ENCODE measurements at places on chromosomes 3 and 15. TPM values are rescaled to one million over a fixed set of nuclear protein-coding genes. Genes with fewer than 3 reads are reported as not detected.

DNA sequence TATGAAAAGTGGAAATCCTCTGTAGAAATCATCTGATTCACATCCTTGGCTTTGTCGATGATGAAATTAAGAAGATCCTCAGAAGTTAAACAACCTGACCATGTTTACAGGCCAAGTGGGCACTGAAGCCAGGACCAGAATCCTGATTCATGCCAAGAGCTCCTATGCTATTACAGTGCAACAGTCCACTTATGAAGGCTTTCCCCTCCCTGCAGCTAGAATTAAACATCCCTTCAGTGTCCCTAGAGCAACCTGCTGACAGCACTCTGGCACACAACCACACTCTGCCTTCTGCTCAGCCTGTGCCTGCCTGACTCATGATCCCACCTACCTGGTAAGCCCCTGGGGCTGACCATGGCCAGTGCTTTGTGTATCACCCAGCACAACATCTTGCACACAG lies 33.8 kb downstream of the TXNRD3 start:
- peak; percentile 77 for DNase-seq

DNA sequence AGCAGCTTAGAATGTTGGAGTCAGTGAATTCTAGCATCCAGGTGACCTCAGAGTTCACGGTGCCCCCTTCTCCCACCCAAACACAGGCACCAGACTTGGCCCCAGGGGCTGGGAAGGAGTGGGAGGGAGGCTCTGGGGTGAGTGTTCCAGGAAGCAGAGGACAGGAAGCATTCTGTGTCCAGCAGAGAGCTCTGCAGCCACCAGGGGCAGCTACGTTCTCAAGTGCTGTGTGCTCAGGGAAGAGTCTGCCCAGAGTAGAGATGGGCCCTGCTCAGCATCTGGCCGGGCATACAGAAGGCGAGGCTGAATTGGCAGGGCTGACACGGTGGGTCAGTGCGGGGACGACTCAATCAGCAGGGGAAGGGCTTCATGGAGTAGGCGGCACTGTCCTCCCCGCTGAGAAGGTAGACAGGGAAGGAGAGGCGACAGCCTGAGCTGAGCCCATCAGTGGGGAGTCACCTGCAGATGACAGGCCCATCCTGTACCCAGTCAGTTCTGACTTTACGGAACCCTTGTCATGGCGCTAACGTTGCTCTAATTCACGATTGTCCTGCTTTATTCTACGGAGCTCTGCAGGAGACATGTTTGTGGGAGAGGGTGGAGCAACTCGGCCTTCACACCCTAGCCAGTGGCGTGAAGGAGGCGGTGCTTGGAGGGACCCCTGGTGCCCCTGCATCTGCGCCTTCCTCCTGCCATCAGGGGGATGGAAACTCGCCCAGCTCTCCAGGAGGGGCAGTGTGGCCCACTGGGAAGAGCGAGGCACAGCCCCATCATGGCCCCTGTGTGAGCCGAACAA lies 82.2 kb downstream of the C3orf70 start:
- DNase-seq, result peak; percentile 58

The ATP13A4 gene
- not detected for total RNA-seq

GRCh38 chr3:72696815-72697214 lies 151.4 kb downstream of the SHQ1 start:
- DNase-seq, result no peak

DNA sequence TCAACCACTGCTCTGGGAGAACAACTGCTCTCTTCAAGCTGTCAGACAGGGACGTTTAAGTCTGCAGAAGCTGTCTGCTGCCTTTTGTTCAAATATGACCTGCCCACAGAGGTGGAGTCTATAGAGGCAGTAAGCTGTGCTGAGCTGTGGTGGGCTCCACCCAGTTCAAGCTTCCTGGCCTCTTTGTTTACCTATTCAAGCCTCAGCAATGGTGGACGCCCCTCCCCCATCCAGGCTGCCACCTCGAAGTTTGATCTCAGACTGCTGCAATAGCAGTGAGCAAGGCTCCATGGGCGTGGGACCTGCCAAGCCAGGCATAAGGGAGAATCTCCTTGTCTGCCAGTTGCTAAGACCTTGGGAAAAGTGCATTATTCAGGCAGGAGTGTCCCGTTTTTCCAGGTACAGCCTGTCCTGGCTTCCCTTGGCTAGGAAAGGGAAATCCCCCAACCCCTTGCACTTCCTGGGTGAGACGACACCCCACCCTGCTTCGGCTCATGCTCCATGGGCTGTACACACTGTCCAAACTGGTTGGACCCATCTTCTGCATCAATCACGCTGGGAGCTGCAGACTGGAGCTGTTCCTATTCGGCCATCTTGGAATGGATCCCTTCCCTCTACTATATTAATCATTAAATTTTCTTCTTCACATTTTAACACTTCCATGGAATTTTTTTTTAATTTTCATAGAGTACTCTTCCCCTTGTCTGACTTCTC lies 167.0 kb upstream of the UBE2E2 start:
- no peak for DNase-seq

- peak; percentile 18 for DNase-seq
These were observed 53.6 kb upstream of the MINAR1 start for GRCh38 chr15:79378394-79379109.

- no peak for DNase-seq
These were observed 57.2 kb upstream of the UBE2E1 start for GRCh38 chr3:23748398-23749110.

DNA sequence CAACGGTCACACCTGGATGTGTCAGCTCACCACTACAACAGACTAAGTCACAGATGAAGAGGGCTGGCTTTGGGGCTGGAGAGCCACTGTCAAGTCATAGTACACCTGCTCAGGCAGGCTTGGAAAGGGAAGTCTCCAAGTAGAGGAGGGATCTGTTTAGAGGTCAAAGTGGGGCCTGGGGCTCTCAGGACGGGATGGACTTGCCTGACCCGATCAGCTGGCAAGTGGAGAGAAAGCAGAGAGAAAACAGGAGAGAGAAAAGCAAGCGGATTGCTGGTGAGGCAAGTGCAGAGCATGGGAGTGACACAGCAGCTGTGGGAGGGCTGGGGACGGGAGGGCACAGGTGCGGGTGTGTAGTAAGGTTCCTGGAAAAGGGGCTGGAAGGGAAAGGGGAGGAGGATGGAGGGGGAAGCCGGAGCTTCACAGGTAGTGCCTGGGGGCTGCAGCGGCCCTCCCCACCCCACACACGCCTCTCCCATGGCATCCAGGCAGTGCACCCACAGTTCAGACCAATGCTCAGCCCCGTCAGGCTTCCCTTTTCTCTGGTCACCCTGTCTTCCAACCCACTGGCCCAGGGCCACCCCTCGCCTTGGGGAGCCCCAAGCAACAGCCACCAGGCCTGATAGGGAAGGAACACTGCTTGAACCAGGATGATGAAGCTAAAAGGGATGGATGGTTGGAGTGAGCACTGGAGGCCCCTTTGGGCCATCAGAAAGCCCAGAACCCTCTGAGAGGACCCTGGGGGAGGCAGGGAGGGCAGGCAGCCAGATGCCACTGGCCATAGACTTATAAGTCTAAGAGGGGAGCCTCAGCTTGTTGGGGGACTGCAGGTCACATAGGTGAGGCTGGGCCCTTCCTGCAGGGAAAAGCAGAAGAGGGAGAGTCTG lies 8.5 kb downstream of the RPS17 start:
- DNase-seq, result no peak

The GOLGA8S gene
- total RNA-seq, result not detected

- no peak for DNase-seq
These were observed 12.0 kb downstream of the CD86 start for GRCh38 chr3:122067214-122067550.
